ENCODE measurements at places on chromosomes 16 and 17.

- DNase-seq: no peak
These were observed 1.3 kb upstream of the TUBB3 start for GRCh38 chr16:89921702-89922476.

GRCh38 chr17:28901866-28902818, 737 bp downstream of the DHRS13 start:
- DNase-seq: no peak

DNA sequence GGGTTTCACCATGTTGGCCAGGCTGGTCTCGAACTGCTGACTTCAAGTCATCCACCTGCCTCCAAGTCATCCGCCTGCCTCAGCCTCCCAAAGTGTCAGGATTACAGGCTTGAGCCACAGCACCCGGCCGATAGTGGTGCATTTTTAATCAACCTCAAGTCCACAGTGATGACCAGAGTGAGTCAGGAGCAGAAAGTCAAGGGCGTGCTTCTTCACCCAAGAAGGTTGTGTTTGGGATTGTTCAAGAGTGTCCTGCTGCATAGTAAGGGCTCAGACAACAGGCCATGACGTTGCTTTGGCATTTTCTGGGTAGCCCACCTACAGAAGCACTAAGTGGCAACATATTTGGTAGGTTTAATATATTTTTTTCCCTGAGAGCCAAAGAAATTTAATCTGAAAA, 108.3 kb upstream of the FAM20A start:
- DNase-seq: no peak

- no peak for DNase-seq
These were observed 140.2 kb downstream of the MSI2 start for GRCh38 chr17:57396511-57396921.

DNA sequence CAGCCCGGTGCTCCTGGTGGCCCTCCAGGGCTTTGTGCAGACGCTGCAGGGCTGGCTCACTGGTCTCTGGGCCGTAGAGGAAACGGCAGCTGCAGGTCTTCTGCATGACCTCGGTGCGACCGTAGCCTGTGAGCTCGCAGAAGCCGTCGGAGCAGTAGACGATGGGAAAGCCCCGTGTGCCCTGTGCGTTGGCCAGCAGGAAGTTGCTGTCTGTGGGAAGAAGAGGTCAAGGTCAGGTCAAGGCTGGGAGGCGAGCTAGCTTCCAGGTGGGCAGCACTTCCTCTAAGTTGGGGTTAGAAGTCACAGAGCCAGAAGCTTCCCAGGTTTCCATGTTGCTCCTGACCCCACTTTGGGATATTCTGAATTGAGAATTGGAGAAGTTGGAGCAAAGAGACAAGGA, 2.1 kb downstream of the KCNH4 start:
- DNase-seq: no peak

DNA sequence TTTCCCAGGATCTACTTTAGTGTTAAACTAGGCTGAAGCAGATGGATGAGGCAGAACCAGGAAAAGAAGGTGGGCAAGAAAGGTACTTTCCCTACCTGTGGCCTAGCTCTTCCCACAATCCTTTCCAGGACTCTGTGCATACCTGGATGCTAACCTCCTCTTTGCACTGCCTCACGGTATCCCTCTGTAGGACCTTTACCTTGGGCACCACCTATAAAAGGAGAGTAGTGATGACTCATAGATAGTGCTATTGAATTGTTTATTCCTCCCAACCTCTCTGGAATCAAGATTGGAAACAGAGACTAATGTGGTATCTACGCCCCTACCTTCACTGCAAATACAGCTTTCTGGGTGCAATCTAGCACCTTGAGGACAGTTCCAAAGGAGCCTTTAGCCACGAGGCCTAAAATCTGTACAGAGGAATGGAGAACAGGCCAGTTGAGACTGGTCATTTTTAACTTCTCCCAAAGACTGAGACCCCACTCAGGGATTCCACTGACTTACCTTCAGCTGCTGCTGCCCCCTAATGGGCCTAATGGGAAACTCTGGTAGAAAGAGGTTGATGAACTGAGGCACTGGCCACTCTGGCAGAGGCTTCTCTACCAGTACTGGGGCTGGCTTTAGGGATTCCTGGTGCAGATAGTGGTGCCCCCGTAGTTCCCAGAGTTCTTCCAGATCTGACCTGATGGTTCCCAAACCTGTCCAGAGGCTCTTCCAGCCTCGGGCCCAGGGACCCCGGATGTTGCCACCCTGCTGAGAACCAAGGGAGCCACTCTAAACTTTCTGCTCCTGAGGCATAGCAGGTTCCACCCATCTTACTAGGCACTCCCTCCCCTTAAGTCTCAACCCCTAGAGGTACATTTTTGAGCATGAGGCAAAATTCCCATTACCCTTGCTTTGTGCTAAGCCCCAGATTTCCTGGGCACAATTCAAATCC, 781 bp downstream of the RSKR start:
- DNase-seq: no peak

GRCh38 chr17:10050597-10051101, 145.6 kb upstream of the RCVRN start:
- DNase-seq: no peak

DNA sequence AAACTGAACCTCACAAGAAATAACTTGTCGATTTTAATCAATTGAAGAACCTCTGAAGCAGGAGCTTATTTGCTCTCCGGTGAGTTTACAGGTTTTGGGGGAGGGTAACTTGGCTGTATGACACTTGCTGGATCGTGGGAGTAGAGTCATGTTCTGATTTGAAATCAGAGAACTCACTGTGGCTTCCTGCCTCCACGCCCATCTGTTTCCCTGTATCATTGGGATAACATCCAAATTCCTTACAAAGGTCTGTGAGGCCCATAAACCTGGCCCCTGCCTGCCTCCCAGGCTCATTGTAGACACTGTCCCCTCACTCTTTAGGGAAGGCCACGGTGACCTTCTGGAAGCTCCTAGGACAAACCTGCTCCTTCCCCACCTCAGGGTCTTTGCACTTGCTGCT, 48.3 kb downstream of the C17orf67 start:
- DNase-seq: no peak

- no peak for DNase-seq
These were observed 11.3 kb downstream of the TMC6 start for GRCh38 chr17:78117027-78117981.

- no peak for DNase-seq
These were observed 267.2 kb downstream of the PARN start for GRCh38 chr16:14362774-14363371.

GRCh38 chr17:56583772-56584171, 9.7 kb upstream of the NOG start:
- DNase-seq: no peak

GRCh38 chr17:9367156-9367555, 208.5 kb downstream of the STX8 start:
- no peak for DNase-seq
